Left lung (tissue), 14 donors: ENCODE measurements at places on chromosomes 16 and 17. TPM values are rescaled to one million over a fixed set of nuclear protein-coding genes. Genes with fewer than 3 reads are reported as not detected.
A peak's percentile ranks its signal among the peaks of the same experiment; 100 is the strongest.

Gene CACNG3
- not detected for total RNA-seq

- DNase-seq: no peak
Observed at GRCh38 chr16:16028311-16028999, 79.0 kb downstream of the ABCC1 start.

- DNase-seq: no peak
Observed at GRCh38 chr16:49369651-49370611, 3.7 kb upstream of the C16orf78 start.

- DNase-seq: peak; percentile 43
Observed at GRCh38 chr17:79984877-79985276, 50.8 kb downstream of the TBC1D16 start.

DNA sequence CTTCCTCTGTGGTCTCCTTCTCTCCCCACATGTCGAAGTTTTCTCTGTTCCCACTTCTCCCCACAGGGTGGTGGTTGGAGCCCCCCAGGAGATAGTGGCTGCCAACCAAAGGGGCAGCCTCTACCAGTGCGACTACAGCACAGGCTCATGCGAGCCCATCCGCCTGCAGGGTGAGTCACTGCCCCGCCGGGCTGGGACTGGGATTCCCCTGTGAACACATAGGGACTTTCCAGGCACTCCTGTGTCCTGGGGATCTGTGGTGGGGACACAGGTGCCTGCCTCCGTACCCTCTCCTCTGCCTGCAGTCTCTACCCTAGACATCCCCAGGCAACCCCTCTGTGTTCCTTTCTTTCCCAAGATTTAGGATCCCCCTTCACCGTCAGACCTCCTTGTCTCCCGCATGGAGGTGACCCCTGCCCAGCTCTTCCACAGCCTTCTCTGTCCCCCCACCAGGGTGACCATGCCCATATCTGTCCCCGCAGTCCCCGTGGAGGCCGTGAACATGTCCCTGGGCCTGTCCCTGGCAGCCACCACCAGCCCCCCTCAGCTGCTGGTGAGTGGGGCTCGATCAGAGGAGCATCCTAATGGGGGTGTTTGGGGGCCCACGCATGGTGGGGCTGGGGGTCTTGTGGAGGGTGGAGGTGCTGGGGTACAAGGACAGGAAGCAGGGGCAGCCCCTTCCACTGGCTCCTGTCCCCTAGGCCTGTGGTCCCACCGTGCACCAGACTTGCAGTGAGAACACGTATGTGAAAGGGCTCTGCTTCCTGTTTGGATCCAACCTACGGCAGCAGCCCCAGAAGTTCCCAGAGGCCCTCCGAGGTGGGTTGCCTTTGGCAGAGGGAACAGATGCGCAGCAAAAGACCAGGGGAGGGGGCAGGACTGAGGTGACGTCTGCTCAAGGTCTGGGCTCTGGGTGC lies 5.8 kb downstream of the ITGAM start:
- DNase-seq: peak; percentile 47

DNA sequence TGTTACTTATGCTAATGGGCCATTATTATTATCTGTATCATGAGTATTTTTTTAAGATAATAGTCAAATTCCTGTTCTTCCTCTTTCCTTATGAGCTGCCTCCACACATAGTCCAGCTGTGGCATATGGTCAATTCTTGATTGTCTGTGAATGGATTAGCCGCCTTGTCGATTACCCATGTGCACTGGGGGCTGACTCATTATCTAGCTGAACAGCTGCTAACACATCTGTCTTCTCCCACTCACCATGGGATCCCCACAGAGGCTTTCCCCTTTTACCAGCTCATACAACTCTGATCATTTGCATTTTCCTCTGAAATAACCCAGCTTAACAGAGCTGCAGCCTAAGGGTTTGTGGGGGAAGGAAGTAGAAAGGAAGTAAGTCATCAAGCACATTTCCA lies 915.0 kb downstream of the CDH11 start:
- DNase-seq: no peak

- DNase-seq: peak; percentile 60
Observed at GRCh38 chr16:53511403-53512280, 8.6 kb upstream of the AKTIP start.

DNA sequence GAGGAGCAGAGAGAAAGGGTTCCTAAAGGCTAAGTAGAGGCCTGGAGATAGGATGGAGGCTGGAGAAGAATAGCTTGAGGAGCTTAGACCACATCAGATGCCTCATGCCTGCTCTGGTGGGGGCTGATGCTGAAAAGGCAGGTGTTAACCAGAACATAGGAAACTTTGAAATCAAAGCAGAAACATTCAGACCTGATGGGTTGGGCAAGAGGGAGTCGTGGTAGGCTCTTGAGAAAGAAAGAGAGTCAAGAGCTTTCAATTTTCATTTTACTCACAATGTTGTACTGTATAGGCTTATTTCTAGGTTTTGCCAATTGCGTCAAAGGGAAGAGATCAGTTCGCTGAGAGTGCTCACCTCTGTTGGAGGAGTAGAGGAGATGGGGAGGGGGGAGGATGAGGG lies 406.6 kb upstream of the SALL1 start:
- no peak for DNase-seq

DNA sequence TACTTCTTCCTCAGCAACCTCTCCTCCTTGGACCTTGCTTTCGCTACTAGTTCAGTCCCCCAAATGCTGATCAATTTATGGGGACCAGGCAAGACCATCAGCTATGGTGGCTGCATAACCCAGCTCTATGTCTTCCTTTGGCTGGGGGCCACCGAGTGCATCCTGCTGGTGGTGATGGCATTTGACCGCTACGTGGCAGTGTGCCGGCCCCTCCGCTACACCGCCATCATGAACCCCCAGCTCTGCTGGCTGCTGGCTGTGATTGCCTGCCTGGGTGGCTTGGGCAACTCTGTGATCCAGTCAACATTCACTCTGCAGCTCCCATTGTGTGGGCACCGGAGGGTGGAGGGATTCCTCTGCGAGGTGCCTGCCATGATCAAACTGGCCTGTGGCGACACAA lies 429 bp downstream of the OR2C1 start:
- DNase-seq: no peak

DNA sequence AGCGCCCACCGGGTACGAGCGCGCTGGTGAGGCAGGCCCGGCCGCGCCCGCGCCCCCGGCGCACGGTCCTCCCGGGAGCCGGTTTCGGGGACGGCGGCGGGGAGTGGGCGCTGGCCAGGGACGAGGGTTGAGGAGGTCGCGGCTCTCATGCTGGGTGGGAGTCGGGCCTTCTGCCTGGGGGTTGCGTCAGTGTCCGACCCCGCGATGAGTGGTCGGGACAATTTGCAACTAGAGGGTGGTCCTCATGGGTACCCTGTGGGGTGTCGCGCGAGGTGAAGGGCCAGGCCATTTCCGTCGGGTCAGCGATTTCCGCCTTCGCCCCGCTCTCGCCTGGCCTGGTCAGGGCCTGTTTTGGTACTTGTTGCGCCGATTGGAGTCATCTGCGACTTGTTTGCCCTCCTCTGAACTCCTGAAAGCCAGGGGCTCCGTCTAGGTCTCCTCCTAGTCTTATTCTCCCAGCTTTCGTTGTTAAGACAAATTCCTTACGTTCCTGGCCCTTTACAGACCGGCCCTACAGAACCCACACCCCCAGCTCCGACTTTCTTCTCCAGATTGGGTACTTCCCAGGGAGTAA lies 14.9 kb downstream of the NAA60 start:
- DNase-seq: peak; percentile 38
